ENCODE measurements at places on chromosomes 6 and 20.

GRCh38 chr20:63940071-63940471 is 16.1 kb downstream of the UCKL1 start:
- no peak for DNase-seq

- DNase-seq: no peak
Observed at GRCh38 chr20:24102749-24103333, 114.3 kb upstream of the GGTLC1 start.

- DNase-seq: no peak
Observed at GRCh38 chr6:112189494-112189893, 64.9 kb downstream of the LAMA4 start.

DNA sequence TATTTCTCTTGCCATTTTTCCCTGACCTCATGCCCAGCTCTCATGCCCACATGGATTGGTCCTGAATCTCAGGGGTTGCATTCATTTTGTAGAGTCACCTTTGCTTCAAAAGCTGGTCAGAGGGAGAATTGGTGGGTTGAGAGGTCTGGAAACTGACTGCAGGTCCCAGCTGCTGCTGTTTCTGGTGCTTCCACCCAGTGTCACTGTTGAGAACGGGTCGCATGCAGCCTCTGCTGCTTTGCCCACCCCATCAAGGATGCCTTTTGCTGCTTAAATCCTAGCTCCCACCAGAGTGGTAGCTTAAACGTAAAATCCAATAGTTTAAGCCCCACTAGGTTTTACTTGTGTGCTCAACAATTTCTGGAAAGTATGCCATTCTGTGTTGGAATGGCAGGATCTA is 211.4 kb upstream of the TSHZ2 start:
- DNase-seq: no peak

DNA sequence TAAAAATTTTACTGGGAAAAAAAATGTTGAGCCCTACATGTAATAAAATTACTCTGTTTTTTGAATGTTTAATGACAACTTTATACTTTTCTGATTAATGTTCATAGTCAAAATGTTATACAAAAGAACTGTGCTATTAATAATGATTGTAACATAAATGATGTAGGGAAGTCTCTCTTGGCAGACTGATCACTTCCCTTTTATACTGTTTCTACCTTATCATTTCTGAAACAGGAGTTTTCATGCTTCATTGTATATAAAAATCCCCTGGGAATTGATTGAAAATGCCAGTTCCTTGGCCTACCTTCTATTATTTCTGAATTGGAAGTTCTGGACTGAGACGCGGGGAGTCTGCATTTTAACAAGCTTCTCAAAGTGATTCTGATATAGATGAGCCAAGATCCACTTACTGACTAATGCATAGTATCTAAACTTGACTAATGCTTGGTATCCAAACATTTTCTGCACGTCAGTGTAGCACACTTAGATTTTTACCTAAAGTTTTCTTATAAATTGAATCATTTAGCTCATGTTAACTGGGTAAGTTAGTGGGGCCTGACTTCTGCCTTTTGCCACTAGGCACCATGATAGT is 7.2 kb upstream of the HDAC2 start:
- no peak for DNase-seq

- no peak for DNase-seq
Observed at GRCh38 chr6:159832946-159833345, 32.9 kb downstream of the PNLDC1 start.

DNA sequence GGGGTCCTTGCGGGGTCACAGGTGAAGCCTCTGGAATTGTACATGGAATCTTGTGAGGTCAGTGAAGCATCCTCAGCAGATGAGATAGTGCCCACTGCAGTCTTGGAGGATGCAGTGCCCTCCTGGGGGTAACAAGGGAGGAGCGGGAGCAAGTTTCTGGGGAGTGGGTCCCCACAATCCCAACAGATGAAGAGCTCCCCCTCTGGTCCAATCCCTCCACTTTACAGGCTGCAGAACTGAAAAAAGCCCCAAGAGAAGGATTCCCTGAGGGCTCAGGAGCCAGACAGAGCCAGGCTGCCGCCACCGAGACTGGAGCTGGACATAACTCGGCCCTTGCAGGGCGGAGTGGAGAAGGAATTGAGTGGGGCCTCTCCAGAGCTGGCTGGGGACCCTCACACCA is 52.4 kb downstream of the TTI1 start:
- no peak for DNase-seq

GRCh38 chr6:64672131-64672530 is 1034.9 kb downstream of the EYS start:
- DNase-seq: no peak

GRCh38 chr6:122853259-122853995 is 64.4 kb downstream of the SMPDL3A start:
- no peak for DNase-seq

- DNase-seq: no peak
Observed at GRCh38 chr20:6533761-6534479, 233.6 kb upstream of the BMP2 start.

DNA sequence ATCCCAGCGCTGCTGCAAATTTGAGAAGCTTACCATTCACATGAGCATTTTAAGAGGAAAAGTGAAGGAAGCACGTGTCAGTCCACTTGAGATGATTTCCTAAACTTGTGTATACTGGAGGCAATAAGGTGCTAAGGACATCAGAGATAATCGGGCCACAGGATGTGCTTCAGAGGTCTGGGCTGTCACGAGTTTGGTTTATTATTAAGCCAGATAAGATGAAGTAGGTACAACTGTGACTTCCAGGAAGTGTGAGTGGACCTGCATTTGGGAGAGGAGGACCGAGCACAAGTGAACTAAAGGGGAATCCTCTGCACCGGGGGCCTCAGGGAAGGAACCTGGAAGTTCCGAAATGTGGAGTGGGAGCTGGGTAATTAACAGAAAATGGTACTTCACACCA is 1.4 kb downstream of the SAMD5 start:
- no peak for DNase-seq

- DNase-seq: no peak
Observed at GRCh38 chr6:4929097-4929718, 74.6 kb downstream of the RPP40 start.

DNA sequence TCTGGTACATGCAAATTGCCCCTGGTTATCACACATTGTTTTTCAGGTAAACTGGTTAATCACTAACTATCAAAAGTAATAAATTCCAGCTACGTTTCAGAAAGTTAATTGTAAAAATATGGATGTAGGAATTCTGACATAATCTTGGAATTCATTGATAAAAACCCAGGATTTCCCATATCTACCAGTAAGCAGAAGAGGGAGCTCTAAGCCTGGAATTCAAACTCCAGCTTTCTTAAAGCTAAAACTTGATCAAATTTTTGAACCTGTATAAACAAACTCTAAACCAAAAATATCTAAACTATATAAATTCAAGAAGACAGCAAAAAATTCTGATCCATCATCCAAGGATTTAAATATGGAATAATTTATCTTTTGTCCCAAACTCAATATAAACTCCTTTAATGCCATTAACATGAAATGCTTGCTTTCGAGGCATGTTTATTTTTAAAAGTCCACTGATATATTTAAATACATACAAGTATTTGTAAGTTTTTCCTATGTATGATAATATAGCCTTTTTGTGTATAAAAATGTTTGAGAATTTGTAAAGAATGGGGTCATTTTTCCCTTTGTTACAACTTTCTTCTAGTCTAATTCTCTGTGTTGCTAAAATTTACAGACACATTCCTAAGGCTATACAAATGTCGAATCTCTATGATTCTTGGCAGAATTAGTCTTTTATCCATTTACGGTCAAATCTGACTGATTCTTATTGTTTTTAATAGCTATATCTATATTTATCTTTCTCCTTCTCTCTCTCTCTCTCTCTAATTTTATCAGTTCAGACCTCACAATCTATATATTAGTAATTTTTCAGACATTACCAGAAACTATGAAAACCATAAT is 91.4 kb upstream of the RNF217 start:
- no peak for DNase-seq

DNA sequence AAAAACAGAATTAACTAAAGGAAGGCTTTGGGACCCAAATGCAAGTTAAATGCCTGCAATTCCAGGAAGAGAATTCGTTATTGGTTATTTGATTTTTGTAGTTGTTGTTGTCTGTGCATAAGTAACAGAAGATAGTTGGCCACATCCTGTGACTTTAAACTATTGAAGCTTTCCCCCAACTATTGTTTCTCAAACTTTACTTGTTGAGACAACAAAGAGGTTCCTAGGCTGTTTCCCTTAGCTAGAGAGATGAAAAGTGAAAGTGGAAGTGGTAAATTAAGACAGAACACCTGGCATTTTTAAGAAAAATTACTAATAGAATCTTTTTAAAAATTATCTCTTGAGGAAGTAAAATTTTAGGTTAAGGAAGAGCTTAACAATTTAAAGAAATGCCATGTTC is 525.2 kb downstream of the PKHD1 start:
- DNase-seq: no peak

DNA sequence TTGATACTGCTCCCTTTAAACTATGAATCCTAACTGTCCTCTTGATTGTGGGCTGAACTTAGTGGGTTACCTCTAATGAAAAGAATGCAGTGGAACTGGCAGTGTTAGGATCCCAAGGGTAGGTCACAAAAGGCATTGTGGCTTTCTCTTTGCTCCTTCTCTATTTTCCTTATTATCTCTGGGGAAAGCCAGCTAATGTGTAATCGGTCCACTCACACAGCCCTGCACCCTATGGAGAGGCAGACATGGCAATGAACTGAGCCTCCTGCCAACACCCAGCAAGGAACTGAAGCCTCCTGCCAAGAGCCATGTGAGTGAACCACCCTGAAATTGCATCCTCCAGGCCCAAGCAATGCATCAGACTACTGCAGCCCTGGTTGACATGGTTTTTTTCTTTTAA is 24.6 kb upstream of the ZNF133 start:
- no peak for DNase-seq

- DNase-seq: no peak
Observed at GRCh38 chr6:81999270-81999669, 246.8 kb upstream of the TENT5A start.

DNA sequence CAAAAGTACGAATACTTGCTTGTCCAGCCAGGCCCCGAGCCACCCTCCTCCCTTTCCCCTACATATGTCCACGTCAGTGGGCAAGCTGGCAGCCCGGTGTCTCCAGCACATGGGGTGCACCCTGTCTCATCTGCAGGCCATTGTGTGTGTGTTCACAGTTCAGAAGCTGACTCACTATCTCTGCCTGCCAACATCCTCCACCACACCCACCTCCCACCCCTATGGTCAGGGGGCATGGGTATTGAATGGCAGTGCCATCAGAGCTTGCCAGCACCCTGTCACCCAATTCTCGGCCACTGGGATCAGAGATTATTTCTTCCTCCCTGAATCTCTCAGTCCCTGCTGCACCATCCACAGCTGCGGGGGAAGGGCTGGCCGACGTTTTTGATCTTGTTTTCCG is 195.7 kb downstream of the FARS2 start:
- no peak for DNase-seq

- no peak for DNase-seq
Observed at GRCh38 chr6:75546381-75546780, 52.8 kb upstream of the FILIP1 start.

GRCh38 chr6:79111549-79111948 is 33.5 kb upstream of the PHIP start:
- no peak for DNase-seq

- no peak for DNase-seq
Observed at GRCh38 chr6:49937017-49937416, 26.9 kb downstream of the DEFB114 start.

DNA sequence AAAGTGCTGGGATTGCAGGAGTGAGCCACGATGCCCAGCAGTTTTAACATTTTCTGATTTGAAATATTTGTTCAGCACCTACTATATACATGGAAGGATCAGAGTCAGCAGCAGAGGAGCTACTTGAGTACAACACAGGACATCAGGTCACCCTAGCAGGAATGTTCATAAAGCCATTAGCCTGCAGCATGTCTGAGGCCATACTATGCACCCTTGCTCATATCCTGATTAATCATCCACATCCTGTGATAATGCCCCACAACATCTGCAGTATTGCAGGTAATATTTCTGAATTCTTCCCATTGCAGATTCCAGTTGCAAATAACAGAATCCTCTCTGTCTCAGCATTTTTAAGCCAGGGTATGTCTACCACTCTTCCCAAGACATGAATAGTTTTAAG is 171.0 kb upstream of the PRND start:
- DNase-seq: no peak

DNA sequence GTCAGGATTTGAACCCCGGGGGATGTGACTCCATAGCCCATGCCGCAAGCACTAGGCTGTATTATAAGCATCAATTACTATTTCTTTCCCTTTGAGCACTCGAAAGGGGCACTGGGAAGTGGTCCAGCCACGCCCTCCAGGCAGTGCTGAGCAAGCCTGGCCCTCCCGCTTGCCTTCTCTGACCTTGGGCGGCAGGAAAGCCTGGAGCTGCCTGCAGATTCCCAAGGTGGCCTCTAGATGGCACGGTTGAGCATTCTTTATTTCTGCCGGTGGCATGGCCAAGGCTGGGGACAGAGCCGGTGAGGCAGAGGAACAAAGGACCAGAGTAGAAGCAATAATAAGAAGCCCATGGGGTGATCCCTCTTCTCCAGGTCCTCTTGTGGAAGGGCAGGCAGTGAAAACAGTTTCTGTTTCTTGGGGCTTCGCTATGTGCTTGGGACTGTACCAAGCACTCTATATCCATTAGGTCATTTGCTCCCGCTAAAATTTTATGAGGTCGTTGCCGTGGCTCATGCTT is 32.0 kb downstream of the ARHGAP40 start:
- DNase-seq: peak; percentile 42
